ENCODE measurements at places on chromosomes 3 and 15.

GRCh38 chr3:132569153-132569552 lies 27.9 kb upstream of the ACKR4 start:
- no peak for DNase-seq

GRCh38 chr3:65170390-65171042 lies 482.7 kb upstream of the ADAMTS9 start:
- DNase-seq: no peak

GRCh38 chr3:27147215-27147614 lies 222.0 kb downstream of the NEK10 start:
- no peak for DNase-seq

DNA sequence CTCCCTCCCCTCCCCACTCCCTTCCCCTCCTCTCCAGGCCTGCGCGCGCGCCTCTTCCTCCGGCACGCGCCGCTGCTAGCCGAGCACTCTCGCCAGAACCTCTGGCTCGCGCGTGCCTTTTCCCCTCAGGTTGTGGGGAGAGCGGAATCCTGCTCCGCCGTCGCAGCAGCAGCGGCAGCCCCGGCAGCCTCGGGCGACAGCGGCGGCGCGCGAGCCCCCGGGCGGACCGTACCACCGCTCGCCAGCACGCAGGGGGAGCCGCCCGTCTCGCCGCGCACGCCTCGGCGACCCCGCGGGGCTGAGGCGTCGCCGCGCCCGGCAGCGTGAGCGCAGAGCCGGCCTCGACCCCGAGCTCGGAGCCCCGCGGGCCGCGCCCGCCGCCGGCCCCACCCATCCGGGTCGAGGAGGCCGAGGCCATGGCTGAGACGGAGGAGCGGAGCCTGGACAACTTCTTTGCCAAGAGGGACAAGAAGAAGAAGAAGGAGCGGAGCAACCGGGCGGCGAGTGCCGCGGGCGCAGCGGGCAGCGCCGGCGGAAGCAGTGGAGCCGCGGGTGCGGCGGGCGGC lies at the start of gene CDV3:
CDV3 (plus strand) TSS at position 58 of the 566 bp plus-strand sequence; CDS start at position 417, 359 bp downstream.
- DNase-seq: no peak

DNA sequence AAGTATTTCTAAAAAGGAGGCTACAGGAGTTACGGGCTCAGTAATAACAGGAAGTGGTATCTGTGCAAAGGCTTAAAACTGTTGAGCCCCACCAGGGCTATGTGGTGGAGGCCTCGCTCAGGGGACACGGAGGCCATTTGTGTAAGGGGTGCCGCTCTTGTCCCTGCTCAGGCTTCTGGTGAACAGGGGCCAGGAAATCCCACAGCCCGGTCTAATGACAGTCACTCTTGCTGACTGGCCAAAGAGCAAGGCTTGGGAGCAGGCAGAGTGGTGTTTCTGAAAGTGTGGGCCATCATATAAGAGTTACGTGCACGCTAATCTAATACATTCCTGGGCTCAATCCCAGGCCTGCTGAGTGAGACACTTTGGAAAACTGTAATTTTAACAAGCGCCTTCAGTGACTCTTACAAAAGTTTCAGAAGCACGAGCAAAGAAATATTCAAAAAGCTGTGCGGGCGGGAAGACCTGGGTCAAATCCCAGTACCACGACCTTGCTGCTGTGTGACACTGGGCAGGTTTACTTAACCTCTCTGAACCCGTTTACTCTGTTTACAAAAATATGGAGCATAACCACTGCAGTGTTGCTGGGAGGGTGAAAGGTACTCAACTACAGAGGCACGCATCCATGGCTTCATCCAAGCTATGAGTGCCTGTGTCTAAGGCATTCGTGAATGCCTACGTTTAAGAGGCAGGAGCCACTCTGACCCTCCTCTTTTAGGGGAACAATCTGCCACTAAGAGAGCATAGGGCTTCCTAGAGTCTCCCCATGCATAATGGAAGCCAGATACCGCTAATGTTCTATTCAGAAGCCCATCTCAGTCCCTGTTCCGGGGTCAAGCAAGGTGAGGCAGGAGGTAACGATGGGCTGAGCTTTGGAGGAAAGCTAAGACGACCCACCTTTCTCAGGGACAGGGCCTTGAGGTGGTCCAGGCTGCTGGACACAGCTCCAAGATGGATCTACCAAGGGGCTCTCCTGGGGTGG lies 2.0 kb downstream of the ATP10A start:
- DNase-seq: no peak

Data from activated CD4-positive, alpha-beta T cell treated with anti-CD3 and anti-CD28 coated beads for 4 hours (primary cell).